ENCODE measurements at places on chromosomes 11 and 22.

- no peak for DNase-seq
These were observed 11.9 kb downstream of the B3GNT6 start for GRCh38 chr11:77046060-77046501.

DNA sequence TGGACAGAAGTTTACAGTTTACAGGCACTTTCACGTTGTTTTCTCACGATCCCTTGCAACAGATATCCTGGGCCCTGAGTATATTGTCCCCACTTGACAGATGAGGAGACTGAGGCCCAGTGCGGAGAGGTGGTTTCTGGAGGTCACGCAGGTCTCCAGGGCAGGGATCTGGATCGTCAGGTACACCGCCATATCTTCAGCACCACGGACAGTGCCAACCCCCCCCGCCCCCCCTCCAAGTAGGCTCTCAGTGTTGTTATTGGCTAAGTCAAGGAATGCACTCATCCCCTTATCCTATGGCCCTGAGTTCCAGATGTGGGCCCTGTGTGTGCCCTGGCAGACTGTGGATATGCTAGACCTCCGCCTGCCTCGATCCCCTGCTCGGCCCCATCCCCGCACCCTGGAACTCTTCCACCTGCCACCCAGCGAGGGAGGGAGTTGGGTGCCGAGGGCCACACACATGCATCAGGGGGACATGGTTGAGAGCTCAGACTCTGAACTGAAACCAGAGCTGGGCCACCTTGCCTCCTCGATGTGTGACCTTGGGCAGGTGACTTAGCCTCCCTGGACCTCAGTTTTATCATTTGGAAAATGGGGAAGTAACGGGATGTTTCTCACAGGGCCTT lies 37.5 kb downstream of the MPPED1 start:
- DNase-seq, result no peak

GRCh38 chr22:28095316-28096095 lies 176.4 kb upstream of the PITPNB start:
- DNase-seq, result no peak

DNA sequence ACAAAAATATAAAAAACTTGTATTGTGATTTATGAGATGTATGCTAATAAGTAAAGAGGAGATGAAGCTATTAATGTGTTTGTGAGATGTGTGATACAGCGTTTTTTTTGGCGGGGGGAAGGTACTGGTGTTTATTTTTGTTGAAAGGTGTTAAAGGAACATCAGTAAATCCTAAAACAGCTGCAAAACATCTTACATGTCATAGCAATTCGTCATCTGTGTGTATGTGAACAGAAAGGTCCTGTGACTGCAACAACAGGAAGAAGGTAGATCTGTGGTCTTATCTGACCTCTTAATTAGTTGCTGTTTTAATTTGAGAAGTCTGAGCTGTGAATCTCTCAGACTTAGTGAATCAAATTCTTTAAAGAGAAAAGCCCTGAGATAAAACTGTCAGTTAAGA lies 1041.1 kb downstream of the JRKL start:
- no peak for DNase-seq

- no peak for DNase-seq
These were observed 59.2 kb downstream of the DDIAS start for GRCh38 chr11:82960779-82961143.

GRCh38 chr11:117819096-117820040 lies 5.2 kb downstream of the FXYD2 start:
- peak; percentile 54 for DNase-seq

GRCh38 chr11:67099831-67100324 lies 19.2 kb upstream of the KDM2A start:
- DNase-seq, result no peak

- DNase-seq, result no peak
These were observed 11.2 kb downstream of the WNT11 start for GRCh38 chr11:76194872-76195668.
